ENCODE measurements at places on chromosomes 5 and 9. TPM values are rescaled to one million over a fixed set of nuclear protein-coding genes. Genes with fewer than 3 reads are reported as not detected.

The PCDHGB4 gene
- total RNA-seq: not detected

The PRRX2 gene
- total RNA-seq: not detected

The LRRTM2 gene
- not detected for total RNA-seq

The SCGB3A2 gene
- not detected for total RNA-seq

The CREBRF gene
- 92.9 TPM for total RNA-seq

The SPINK4 gene
- total RNA-seq: not detected

The GFI1B gene
- not detected for total RNA-seq

The PCDHGA2 gene
- not detected for total RNA-seq

The PCA3 gene
- total RNA-seq: not detected

The TDRD7 gene
- total RNA-seq: 3.5 TPM

The PRRT1B gene
- not detected for total RNA-seq

The KCNT1 gene
- not detected for total RNA-seq

The FBXL17 gene
- 13.5 TPM for total RNA-seq

The DELE1 gene
- total RNA-seq: 61.7 TPM

The PCDHB14 gene
- not detected for total RNA-seq

The PCDHB10 gene
- not detected for total RNA-seq

The SLCO4C1 gene
- total RNA-seq: 0.22 TPM

The APC gene
- total RNA-seq: 14.5 TPM

The ZSWIM6 gene
- 4.1 TPM for total RNA-seq

The RASGRF2 gene
- 25.6 TPM for total RNA-seq

The ZNF608 gene
- total RNA-seq: 1.1 TPM

The PTPRD gene
- total RNA-seq: not detected

The RNF183 gene
- total RNA-seq: not detected

The LHX3 gene
- total RNA-seq: 0.14 TPM

The ANKRD20A1 gene
- total RNA-seq: 0.38 TPM

The TAF11L10 gene
- total RNA-seq: not detected

The IRX2 gene
- not detected for total RNA-seq

The PPP3R2 gene
- total RNA-seq: not detected

The PCDHGB1 gene
- not detected for total RNA-seq

The GDF9 gene
- total RNA-seq: 0.43 TPM
